Spleen (tissue), 13 donors: ENCODE measurements at places on chromosomes 3 and 15.

DNA sequence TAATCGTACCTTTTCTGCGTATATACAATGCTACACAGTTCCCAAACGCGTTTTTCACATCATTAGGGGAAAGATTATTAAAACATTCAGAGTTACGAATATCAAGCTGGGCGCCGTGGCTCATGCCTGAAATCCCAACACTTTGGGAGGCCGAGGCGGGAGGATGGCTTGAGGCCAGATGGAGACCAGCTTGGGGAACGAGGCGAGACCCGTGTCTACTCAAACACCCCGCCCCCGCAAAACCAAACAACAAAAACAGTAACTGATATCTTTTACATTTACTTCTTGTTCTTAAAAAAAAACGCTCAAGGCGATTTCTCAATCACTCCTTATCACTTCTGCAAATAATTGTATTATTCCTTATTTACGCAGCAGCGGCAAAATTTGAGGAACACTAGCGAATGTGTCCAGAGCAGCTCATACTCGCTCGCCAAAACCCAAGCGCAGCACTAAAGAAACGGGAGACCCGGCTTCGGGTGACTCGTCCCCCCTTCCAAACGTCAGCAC is 1.2 kb downstream of the ZBTB11 start:
- H3K4me3 ChIP-seq, result peak overlapping the region; percentile 100
- peaks cover 56% of the 10 kb centered on the region for H3K4me1 ChIP-seq
- H3K27me3 ChIP-seq, result no peaks in the 10 kb centered on the region
- peak overlapping the region; percentile 99 for H3K27ac ChIP-seq
- peak; percentile 86 for DNase-seq
- peaks cover 32% of the 10 kb centered on the region for H3K36me3 ChIP-seq

GRCh38 chr3:42183991-42184632 is 81.9 kb downstream of the CCK start:
- H3K36me3 ChIP-seq, result no peaks in the 10 kb centered on the region
- H3K4me1 ChIP-seq, result no peaks in the 10 kb centered on the region
- H3K27ac ChIP-seq, result no peak overlapping the region
- H3K27me3 ChIP-seq, result no peaks in the 10 kb centered on the region

DNA sequence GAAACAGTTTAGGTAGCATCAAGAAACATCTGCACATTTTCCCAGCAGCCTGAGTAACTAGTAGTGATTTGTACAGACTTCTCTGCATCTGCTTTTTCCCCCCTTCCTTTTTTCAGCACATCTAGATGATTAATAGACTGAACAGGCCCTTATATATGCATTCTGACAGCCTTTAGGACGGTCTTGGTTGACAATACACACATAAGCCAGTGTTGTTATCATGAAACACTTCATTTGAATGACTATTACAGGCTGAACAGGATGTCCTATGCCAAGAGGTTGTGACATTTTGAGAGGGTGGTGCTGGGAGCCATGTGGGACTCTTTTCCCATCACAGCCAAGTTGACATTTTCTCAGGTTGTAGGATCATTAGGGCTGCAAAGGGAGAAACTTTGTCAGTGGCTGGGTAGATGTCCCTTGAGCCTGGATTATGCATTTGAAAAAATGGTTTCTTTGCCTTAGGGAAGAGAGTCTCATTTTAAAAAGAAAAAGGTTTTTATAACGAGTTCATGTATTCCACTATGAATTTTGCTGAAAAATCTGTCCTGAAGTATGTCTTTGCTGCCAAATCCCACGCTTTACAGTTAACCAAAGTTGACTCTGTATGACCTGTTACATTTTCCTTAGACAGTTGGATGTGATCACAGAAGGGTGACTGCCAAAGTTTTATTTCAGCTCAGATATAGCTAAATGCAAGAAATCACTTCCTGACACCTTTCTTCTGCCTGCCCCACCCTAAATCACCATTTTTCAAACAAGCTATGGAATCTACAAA is 73.7 kb downstream of the FILIP1L start:
- H3K36me3 ChIP-seq, result no peaks in the 10 kb centered on the region
- H3K27me3 ChIP-seq, result no peaks in the 10 kb centered on the region
- H3K27ac ChIP-seq, result peak overlapping the region; percentile 87
- no peaks in the 10 kb centered on the region for H3K4me1 ChIP-seq
- no peak overlapping the region for H3K4me3 ChIP-seq

DNA sequence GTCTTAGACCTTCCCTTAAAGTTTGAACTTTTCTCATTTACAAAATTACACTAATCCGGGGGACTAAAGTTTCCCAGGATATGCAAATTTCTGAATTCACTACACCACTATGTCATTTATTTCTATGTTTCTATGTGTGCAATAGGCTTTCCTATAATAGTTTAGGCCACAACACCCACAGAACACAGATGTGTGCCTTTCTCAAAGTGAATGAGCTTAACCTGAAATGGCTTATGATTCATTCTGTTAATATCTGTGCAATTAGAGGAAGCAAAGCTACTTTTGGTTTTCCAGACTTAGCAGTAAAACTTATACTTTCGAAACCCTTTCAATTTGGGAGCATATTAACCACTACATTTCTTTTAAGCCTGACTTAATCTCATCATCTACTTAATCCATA is 748.1 kb downstream of the GBE1 start:
- no peak overlapping the region for H3K4me3 ChIP-seq
- H3K4me1 ChIP-seq, result no peaks in the 10 kb centered on the region
- no peaks in the 10 kb centered on the region for H3K27me3 ChIP-seq
- H3K36me3 ChIP-seq, result no peaks in the 10 kb centered on the region

DNA sequence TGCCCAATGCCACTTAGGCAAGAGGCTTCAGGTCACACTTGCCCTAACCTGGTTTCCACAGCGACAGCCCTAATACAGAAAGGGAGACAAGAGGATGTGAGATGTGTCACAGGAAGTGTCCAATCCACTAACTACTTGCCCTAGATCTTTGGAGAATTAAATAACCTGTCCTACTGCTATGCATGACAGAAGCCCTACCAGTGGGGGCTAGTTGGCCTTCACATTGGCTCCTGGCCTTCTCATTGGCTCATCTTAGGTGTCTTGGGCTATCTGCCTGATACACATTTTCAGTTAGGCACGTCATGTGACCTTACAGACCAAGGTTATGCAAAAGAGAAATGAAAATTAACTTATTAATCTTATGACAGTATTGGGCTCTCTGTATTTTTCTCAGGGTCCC is 449.9 kb downstream of the FHIT start:
- H3K27ac ChIP-seq, result no peak overlapping the region
- no peak for DNase-seq
- H3K27me3 ChIP-seq, result no peaks in the 10 kb centered on the region
- no peaks in the 10 kb centered on the region for H3K36me3 ChIP-seq
- no peaks in the 10 kb centered on the region for H3K4me1 ChIP-seq
- H3K4me3 ChIP-seq, result no peak overlapping the region
